ENCODE measurements at places on chromosomes 2 and 18. TPM values are rescaled to one million over a fixed set of nuclear protein-coding genes. Genes with fewer than 3 reads are reported as not detected.

The PHLPP1 gene
- total RNA-seq: 13.5 TPM

The MYL12A gene
- total RNA-seq: 348 TPM

The OTOS gene
- not detected for total RNA-seq

The LRRTM4 gene
- total RNA-seq: not detected

The SULT1C2 gene
- total RNA-seq: not detected

The LHCGR gene
- not detected for total RNA-seq

The TDRD15 gene
- total RNA-seq: 0.04 TPM
